ENCODE measurements at places on chromosomes 7 and 10.

GRCh38 chr7:131537571-131537978, 18.9 kb downstream of the PODXL start:
- no peak for DNase-seq

GRCh38 chr10:69220041-69220451, at the start of gene HKDC1:
Gene HKDC1, plus strand, starts transcription at chr10:69220332. Its CDS starts 104 bp downstream, at chr10:69220436.
- no peak for DNase-seq

DNA sequence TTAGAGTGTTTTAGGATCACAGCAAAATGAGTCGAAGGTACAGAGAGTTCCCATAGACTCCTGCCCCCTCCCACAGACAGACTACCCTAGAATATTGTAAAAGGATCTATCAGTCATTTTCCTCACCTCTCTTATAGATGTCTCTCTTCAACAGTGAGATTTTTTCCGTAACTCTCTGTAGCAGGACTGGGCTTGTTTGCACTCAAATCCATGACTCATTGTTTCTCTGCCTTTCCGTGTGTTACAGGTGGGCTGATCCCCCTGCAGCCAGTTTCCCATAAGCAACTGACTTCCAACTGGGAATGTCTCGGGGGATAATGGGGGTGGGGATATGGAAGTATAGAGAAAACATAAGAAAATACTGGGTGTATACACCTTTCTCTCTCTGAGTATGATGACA, 921.0 kb downstream of the GATA3 start:
- no peak for DNase-seq

GRCh38 chr10:88157981-88158465, 294.6 kb downstream of the PTEN start:
- no peak for DNase-seq

DNA sequence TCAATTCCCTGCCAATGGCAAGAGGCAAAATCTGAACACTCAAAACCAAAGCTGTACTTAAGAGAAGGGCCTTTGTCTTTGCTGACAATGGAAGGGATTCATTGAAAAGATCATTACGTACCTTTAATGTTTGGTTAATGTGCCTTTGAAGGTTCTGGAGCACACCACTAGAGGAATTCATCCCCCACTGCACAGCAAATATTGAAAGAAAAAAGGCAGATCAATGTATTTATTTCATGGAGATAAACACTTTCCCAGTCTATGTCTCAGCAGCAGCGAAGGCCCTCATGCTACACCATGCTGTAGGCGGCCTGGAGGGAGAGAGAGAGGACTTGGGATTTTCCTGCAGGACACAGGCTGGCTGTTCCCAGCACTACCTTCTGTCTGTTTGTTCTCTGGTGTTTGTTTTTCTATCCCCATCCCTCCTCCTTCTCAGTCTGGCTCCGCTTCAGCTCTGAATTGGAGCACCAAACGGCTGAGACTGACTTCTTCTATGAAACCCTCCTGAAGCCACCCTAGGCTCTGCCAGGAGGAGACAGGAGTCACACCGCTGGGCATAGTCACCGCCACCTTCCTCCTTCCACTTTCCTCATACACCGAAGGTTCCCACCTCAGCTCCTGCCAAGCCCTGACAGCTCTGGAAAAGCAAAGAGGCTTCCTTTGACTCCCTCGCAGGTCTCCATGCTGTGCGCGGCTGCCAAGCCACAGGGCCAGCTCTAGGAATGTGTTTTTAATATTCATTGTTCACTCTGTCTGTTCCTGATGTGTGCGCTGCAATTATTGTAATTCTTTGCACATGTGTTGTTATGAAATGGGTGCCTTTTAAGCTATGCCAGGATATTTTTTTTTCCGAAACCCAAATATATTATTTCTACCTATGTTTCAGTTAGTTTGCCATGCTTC, 301.5 kb downstream of the FZD1 start:
- DNase-seq: no peak

DNA sequence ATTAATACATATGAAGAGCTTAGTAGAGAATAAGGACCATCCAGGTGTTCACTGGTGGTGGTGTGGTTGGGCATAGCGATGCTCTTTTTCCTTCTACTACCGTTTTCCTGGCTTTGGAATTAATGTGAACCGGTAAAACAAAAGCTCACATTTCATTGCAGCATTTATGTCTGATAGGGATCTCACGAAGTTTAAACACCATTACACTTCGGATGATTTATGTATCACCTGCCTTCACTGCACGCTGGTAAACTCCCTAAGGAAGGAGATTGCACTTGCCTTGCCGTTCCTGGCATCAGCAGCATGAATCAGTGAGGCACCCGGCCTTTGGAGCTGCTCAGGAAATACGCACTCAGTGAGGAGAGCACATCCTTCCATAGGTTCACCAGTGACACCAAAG, 47.5 kb downstream of the WIPF3 start:
- no peak for DNase-seq

GRCh38 chr10:132678436-132679216, 107.3 kb downstream of the NKX6-2 start:
- no peak for DNase-seq

- peak; percentile 34 for DNase-seq
These were observed 647 bp upstream of the NACAD start for GRCh38 chr7:45089341-45089891.

GRCh38 chr10:98167191-98167590, 32.7 kb downstream of the R3HCC1L start:
- DNase-seq: no peak

DNA sequence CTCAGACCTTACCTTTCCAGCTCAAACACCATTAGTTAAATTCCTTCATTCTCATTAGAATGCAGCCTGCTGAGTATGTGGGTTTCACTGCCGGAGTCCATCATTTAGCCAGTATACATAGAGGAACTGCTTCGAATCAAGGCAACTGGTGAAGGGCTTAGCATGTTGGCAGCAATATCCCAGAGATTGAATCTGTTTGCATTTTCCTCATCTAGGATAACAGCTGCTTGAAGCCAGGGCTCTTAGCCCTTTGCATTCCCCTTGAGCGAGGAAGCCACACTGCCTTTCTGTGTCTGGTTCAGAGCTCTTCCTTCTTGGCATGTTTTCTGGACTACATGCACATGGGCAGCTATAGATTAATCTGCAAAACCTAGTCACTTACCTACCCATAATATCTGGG, 14.7 kb downstream of the NODAL start:
- no peak for DNase-seq

GRCh38 chr10:9294132-9294663, 1239.7 kb downstream of the GATA3 start:
- DNase-seq: no peak

DNA sequence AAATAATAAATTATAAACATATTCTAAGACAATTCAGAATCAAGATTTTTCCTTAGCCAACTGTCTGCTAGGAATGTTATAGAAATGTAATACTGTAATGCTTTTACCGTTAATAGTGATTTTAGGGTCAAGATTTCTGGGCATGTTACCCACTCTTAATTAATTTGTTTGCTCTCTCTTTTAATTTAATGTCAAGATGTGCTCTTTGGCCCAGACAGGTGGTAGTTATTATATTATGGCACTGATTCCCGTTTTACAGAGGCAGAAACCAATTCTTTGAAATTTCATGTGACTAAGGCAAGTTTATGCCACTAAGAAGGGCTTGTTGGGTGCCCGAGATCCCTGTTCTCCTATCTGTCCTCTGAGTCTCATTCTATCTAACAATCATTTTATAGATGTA, 959 bp upstream of the FAM107B start:
- no peak for DNase-seq

GRCh38 chr7:133947458-133948254, 179.5 kb upstream of the LRGUK start:
- DNase-seq: no peak

- no peak for DNase-seq
These were observed 22.2 kb downstream of the ENTPD7 start for GRCh38 chr10:99681553-99681952.

GRCh38 chr7:46291050-46291438, 370.0 kb upstream of the IGFBP3 start:
- DNase-seq: no peak

DNA sequence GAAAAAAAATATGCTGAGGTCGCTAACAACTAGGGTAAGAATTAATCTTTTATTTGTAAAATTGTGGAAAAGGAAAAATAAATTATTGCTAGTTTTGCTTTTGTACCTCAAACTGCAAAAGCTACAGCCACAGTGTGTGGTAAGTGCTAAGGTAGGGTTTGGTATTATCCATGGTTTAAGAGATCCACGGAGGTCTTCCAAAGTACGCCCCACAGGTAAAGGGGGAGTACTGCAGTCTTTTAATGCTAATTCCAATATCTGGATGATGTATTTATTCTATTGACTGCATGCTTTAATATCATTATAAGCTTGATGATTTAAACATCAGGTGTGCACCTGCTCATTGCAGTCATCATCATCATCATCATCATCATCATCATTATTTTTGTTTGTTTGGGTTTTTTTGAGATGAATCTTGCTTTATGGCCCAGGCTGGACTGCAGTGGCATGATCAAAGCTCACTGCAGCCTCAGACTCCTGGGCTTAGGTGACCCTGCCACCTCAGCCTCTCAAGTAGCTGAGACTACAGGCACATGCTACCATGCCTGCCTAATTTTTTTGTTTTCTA, 38.4 kb upstream of the BMS1 start:
- DNase-seq: no peak

DNA sequence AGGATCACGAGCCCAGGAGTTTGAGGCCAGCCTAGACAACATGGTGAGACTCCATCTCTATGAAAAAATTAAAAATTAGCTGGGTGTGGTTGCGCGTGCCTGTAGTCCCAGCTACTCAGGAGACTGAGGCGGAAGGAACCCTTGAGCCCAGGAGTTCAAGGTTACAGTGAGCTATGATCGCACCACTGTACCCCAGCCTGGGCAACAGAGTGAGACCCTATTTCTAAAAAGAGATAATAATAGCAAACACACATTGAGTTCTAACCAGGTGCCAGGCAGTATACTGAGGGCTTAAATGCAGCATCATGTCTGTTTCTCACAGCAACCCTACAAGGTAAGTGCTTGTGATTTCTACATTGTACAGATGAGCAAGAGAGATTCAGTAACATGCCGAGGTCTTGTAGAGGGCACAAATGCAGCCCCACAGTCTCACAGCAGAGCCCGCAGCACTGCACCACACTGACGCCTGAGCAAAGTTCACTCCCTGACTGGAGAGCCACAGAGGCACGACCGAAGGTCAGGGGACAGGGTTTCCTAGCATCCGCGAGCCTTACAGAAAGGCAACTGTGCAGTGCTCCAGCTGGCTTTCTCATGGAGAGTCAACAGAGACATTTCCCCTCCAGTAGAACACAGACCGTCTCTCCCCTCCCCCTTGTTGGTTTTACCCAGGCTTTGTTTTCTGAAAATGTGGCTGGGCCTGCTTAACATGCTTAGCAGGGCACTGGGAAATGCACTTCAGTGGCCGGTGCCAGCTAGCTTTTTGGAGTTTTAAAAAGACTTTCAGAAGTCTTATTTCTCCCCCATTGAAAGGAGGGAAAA, 36.5 kb downstream of the PDSS1 start:
- DNase-seq: no peak

DNA sequence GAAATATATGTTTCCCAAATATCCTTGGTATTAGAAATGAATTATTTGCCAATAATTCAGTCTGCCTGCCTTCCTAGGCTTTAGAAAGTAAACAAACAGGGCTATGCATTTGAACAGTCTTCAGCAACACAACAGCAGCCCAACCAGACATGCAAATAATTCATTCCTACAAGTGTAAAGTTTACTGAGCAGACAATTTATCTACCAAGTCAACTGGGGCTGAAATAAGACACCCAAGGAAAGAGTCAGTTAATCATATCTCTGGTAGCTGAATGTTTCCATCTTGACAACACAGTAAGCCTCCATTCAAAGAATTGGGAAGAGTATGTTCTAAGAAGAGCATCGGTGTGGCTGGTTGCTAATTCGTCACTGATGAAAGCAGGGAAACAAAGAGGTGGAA, 38.4 kb downstream of the AIFM2 start:
- no peak for DNase-seq

DNA sequence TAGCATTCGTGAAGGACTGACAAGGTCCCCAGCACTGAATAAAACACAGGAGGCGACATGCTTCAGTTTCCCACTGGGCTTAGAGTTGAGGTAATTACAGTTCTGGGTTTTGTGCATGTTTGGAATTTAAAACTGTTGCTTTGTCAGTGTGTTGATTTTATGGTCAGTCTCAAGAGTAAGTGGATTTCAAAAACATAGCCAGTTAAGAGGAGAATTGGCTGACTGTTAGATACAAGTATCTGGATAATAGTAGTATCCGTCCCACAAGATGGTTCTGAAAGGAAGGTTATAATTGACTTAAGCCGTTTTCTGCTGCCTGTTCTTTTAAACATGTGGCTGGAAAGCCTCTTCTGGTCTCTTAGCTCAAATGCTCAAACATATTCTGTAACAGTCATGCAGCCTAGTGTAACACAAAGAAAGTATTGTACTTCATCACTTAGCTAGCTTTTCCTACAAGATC, 170.9 kb downstream of the POLR1F start:
- DNase-seq: no peak

DNA sequence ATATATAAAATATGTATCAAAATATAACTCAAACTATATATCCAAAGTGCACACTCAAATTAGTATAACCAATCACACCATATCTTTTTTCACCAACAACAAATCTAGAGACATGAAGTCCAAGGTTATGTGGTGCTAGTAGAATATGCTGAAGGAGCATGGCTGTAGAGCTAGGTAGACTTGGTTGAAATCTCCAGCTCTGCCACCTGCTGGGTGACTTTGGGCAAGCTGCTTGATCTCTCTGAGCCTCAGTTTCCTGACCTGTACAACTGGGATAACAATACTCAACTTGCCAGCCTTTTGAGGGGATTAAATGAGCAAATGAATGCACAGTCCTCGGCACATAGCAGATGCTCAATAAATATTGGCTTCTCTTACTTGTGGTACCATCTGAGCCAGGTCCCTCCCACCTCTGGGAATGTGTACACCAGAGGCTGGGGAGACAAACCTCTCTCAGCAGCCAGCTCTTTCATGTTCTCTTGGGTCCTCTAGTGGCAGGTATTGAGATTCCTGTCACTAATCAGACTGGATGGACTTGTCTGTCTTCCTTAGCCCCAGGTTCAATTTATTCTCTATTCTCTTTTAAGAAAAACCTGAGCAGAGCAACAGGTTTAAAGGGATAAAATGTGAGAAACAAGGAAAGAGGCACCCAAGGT, 94.3 kb upstream of the PDE1C start:
- DNase-seq: no peak

GRCh38 chr10:124737221-124737620, 7.0 kb downstream of the FAM53B start:
- no peak for DNase-seq

GRCh38 chr7:69518705-69519077, 79.6 kb upstream of the AUTS2 start:
- DNase-seq: no peak

DNA sequence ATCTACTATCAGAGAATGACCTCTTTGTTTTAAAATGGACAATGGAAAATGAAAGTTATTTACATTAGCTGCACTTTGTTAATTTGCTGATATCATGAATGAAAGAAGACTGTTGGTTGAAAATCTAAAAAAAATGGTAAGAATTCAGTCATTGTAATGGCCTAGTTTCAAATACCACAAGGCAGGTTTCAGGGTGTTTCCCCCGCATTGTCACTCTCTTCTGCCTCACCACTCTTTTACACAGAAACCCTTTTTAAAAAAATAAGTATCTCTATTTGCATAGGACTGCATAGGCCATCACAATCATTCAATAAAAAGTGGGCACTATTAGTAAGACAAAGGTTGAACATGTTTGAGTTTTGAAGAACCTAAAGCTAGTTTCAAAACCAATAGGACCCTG, 737.1 kb downstream of the INHBA start:
- no peak for DNase-seq
